ENCODE measurements at places on chromosomes 1 and 21. TPM values are rescaled to one million over a fixed set of nuclear protein-coding genes. Genes with fewer than 3 reads are reported as not detected.

DNA sequence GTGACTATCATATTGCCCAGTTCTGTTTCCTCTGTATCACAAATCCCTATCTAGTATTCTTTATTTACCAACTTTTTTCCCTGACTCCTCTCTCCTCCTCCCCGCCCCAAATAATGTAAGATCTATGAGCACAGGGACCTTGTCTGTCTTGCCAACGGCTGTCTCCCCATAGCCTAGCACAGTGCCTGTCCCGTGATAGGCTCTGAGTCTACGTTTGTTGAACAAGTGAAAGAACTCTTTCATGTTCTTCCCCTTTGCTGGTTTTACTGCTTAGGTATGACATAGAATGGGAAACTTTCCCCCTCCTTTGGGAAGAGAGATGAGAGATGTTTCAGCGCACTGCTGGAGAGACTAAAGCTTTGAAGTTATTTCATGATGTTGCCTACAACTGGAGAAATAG is 367.0 kb downstream of the PRDM2 start:
- no peaks in the 10 kb centered on the region for H3K36me3 ChIP-seq
- no peaks in the 10 kb centered on the region for H3K4me1 ChIP-seq
- no peak overlapping the region for H3K4me3 ChIP-seq
- H3K27me3 ChIP-seq = no peaks in the 10 kb centered on the region

DNA sequence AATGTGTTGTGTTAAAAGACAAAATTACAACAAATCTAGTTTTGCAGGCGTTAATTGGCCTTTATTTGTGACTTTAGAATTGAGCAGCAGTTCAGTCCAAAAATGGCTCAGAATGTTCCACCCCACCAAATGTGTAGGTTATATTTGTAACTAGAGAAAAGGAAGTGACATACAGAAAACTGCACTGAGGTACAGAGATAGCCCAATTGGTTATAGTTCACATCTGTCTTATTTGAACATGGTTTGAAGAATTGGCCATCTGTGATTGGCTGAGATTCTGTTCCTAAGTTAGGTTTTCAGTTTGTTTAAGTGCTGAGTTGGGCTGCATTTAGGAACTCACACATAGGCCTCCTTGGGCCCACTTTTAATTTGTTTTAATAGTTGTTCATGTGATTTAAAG is 12.0 kb upstream of the FMO2 start:
- no peak overlapping the region for H3K4me3 ChIP-seq
- H3K27ac ChIP-seq = no peak overlapping the region
- no peaks in the 10 kb centered on the region for H3K27me3 ChIP-seq

GRCh38 chr1:95431235-95431634 is 197.2 kb downstream of the RWDD3 start:
- no peak overlapping the region for H3K4me3 ChIP-seq
- no peaks in the 10 kb centered on the region for H3K36me3 ChIP-seq
- no peak for DNase-seq
- no peaks in the 10 kb centered on the region for H3K27me3 ChIP-seq

DNA sequence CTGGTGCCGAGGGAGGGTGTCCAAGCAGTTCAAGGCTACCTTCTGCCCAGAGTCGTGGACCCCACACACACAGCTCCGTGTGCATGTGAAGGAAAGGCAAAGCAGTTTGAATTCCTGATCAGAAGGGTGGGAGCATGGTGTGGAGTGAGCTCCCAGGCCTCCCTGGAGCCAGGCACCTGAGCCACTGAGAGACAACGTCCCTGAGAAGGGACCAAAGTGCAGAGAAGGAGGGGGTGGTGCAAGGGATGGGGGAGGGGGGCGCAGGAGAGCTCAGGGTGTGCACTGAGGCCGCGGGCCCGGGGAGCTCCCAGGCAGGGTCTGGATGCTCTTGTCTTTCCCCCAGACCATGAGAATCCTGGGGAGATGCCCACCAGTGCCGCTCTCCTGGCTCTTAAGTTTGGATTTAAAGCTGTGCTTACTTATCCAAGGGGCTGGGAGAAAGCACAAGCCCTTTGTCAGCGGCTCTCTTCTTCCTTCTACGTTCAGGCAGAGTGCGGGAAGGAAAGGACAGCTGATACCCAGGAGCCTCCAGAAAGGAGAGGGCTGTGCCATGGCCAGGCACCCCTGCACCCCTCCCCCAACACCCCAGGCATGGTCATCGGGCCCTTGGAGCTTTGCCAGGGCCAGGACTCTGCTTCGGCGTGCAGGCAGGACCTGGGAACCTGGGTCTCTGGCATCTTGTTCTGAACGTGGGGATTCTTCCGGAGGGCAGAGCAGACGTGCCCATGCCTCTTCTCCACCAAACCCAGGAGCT is 24.1 kb downstream of the ACTA1 start:
- H3K36me3 ChIP-seq = no peaks in the 10 kb centered on the region
- H3K27me3 ChIP-seq = peaks cover 5% of the 10 kb centered on the region
- H3K4me3 ChIP-seq = no peak overlapping the region
- no peak overlapping the region for H3K27ac ChIP-seq

GRCh38 chr1:204477036-204477740 is 17.4 kb downstream of the PIK3C2B start:
- H3K27me3 ChIP-seq = no peaks in the 10 kb centered on the region
- peaks cover 53% of the 10 kb centered on the region for H3K4me1 ChIP-seq
- no peak for DNase-seq
- H3K27ac ChIP-seq = no peak overlapping the region
- H3K4me3 ChIP-seq = no peak overlapping the region

DNA sequence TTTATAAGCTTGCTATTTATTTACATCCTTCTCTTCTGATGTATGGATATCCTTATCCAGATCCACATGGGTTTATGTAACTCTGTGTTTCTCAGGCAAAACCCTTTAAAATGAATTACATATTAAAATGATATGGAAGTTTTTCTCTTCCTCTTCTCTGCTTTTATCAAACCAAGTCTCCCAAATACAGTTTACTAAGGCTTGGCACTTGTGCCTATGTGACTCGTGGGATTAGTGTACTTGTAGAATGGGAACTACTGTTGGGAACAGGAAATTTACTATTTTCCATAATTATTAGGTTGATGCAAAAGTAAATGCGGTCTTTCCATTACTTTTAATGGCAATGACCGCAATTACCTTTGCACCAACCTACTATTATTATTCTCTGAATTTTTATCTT is 14.8 kb downstream of the SIM2 start:
- no peak for DNase-seq
- no peak overlapping the region for H3K4me3 ChIP-seq
- H3K27ac ChIP-seq = no peak overlapping the region
- H3K27me3 ChIP-seq = peaks cover 15% of the 10 kb centered on the region

DNA sequence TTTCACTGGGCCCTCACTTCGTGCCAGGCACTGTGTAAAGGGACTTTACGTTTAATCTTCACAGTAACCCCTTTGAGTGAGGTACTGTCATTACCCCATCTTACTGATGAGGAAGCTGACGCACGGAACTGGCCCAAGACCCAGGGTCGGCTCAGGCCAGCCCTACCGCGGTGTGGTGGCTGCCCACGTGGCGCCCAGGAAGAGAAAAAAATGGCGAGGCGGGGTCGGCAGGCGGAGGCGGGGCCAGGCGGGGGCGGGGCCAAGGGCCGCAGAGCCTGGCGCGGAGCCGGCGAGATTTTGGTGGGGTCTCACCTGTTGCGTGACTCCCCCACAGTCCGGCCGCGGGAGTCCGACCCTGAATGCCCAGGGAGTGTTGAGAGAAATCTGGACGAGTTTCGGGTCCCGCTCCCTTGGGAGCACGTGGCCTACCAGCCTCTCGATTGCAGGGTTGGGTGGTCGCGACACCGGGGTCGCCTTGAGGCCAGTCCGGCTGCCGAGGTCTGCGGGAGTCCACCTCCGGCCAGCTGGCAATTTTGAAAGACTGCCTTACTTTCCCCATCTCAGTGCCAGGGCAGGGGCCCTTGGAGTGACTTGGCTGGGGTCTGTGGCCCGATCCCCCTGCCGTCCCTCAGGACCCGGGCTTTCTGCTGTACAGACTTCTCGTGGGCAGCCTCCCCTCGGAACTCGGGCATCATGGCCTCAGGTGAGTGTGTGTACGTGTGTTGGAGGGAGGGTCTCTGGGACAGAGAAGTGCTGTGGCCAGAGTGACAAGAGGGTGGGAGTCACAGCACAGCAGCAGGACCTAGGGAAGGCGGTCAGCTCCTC is at the start of the genes AMPD2 and GNAT2:
AMPD2 (plus strand) TSS at position 262 of the 825 bp plus-strand sequence. CDS start 1,339 bp downstream, outside the sequence.
GNAT2 (minus strand) TSS at position 41 of the 825 bp plus-strand sequence. CDS start 6,746 bp downstream, outside the sequence.
- H3K27me3 ChIP-seq = no peaks in the 10 kb centered on the region
- no peaks in the 10 kb centered on the region for H3K36me3 ChIP-seq
- H3K4me1 ChIP-seq = peaks cover 14% of the 10 kb centered on the region

- H3K27ac ChIP-seq = no peak overlapping the region
- DNase-seq = no peak
- peaks cover 8% of the 10 kb centered on the region for H3K36me3 ChIP-seq
- H3K4me3 ChIP-seq = no peak overlapping the region
- H3K27me3 ChIP-seq = no peaks in the 10 kb centered on the region
- no peaks in the 10 kb centered on the region for H3K4me1 ChIP-seq
These were observed 15.1 kb downstream of the IFNAR1 start for GRCh38 chr21:33339918-33340317.

DNA sequence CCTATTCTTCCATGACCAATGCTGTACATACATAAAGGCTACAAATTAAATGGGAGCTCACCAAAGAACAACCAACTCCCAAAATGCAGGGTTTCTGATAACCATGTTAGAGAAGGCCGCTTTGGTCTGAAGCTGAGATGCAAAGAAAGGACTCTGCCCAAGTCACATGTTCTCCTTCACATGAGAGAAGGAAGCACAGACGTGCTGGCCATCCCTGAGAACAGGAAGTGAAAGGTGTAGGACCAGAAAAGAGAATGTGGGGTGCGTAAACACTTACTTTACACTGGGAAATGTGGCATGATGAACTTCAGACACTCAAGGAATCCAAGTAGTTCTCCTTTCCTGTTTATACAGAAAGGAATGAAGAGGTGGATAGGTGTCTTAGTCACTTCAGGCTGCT is 31.7 kb upstream of the TADA1 start:
- H3K4me3 ChIP-seq = no peak overlapping the region
- H3K27me3 ChIP-seq = no peaks in the 10 kb centered on the region
- H3K27ac ChIP-seq = no peak overlapping the region
- no peak for DNase-seq
- H3K4me1 ChIP-seq = no peaks in the 10 kb centered on the region

GRCh38 chr1:99482286-99482685 is 163.6 kb upstream of the PALMD start:
- no peak overlapping the region for H3K27ac ChIP-seq
- no peak overlapping the region for H3K4me3 ChIP-seq
- no peaks in the 10 kb centered on the region for H3K36me3 ChIP-seq
- H3K27me3 ChIP-seq = no peaks in the 10 kb centered on the region
- DNase-seq = no peak

DNA sequence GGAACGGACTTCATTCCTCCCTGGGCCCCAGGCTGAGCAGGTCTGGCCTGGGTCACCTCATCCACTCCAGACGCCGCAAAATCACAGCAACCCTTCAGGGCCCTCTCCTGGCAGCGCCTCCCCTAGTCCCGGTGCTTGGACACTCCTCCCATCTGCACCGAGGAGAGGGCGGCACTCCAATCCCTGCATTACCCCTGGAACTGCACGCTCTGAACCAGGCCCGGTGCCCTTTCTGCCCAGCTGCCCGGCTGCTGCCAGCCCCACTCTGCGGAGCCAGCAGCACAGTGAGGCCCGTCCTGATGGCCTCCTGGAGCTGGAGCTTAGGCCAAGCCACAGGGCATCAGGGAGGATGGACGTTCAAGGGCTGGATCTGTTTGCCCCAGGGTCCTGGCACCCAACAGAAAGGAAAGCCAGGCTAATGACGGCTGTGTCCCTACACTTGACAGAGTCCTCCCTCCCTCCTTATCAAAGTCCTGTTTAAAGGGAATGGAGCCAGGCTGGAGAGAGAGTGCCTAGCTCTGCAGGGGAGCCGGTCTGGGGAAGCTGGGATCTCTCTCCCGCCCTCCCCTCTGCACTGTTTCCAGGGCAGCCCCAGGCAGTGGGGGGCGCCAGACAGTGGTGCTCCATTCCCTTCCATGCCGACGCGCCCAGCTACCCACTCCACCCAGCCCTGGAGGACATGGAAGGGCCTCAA is 12.7 kb downstream of the COL6A2 start:
- no peaks in the 10 kb centered on the region for H3K4me1 ChIP-seq
- peaks cover 13% of the 10 kb centered on the region for H3K36me3 ChIP-seq
- DNase-seq = no peak
- no peak overlapping the region for H3K27ac ChIP-seq
- no peaks in the 10 kb centered on the region for H3K27me3 ChIP-seq

GRCh38 chr1:175539986-175540385 is 203.4 kb downstream of the TNR start:
- H3K4me3 ChIP-seq = no peak overlapping the region
- H3K36me3 ChIP-seq = no peaks in the 10 kb centered on the region
- H3K4me1 ChIP-seq = no peaks in the 10 kb centered on the region
- H3K27ac ChIP-seq = no peak overlapping the region
- no peak for DNase-seq

DNA sequence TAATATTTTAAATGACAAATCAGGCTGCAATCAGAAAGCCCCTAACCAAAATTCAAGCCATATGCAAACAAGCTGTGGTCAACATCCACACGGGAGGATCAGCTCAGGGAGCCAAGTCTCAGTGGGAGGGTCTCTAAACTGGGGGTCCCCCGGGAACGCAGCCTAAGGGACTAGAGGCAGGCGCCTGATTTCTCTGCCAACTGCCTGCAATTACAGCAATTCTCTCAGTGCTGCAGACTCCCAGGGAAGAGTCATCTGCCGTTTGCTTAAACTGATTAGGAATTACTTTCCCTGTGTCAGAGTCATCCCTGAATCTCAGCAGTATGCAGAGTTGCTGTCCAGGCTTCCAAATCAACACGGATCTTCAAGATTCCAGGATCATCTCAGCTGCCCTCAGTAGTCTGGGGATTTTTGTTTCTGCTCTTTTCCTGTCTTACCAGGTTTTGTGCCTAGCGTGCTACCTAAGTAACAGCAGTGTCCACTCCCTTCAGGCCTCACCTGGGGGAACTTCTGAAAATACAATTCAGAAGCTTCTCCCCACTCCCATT is 247.8 kb downstream of the RRAGC start:
- no peaks in the 10 kb centered on the region for H3K36me3 ChIP-seq
- no peaks in the 10 kb centered on the region for H3K27me3 ChIP-seq
- no peak for DNase-seq
- no peak overlapping the region for H3K4me3 ChIP-seq
- no peak overlapping the region for H3K27ac ChIP-seq
- H3K4me1 ChIP-seq = no peaks in the 10 kb centered on the region

DNA sequence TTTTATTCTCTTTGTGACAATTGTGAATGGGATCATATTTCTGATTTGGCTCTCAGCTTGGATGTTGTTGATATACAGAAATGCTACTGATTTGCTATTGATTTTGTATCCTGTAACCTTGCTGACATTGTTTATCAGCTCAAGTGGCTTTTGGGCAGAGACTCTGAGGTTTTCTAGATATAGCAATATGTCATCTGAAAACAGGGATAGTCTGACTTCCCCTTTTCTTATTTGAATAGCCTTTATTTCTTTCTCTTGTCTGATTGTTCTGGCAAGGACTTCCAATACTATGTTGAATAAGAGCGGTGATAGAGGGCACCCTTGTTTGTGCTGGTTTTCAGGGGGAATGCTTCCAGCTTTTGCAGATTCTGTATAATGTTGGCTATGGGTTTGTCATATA is 150.8 kb downstream of the FASLG start:
- H3K4me3 ChIP-seq = no peak overlapping the region
- no peak for DNase-seq
- H3K27ac ChIP-seq = no peak overlapping the region
- H3K27me3 ChIP-seq = no peaks in the 10 kb centered on the region
- H3K4me1 ChIP-seq = no peaks in the 10 kb centered on the region

S100A2 gene
- total RNA-seq = not detected

SEC16B gene
- not detected for total RNA-seq

SLC16A4 gene
- total RNA-seq = 0.27 TPM

Data from naive thymus-derived CD4-positive, alpha-beta T cell (primary cell).